ENCODE measurements at places on chromosomes 1 and 21.

DNA sequence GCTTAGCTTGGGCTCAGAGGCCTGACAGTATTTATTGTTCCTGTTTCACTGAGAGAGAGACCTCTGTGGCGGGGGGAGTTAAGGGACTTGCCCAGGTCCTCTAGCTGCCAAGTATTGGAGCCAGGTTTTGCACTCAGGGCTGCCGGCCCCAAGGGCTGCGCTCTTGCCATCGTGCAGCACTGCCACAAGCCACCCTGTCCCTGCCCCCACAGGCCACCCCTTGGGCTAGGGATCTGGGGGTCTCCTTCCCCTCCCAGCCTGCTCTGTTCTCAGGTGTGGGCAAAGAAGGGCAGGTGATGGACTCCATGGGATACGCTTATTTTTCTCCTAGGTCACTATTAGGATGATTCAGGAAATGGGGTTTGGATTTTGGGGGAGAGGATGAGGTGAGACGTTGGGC is 8.7 kb downstream of the KIAA1614 start:
- DNase-seq, result no peak

- no peak for DNase-seq
These were observed 27.8 kb downstream of the NTPCR start for GRCh38 chr1:232978091-232978634.

DNA sequence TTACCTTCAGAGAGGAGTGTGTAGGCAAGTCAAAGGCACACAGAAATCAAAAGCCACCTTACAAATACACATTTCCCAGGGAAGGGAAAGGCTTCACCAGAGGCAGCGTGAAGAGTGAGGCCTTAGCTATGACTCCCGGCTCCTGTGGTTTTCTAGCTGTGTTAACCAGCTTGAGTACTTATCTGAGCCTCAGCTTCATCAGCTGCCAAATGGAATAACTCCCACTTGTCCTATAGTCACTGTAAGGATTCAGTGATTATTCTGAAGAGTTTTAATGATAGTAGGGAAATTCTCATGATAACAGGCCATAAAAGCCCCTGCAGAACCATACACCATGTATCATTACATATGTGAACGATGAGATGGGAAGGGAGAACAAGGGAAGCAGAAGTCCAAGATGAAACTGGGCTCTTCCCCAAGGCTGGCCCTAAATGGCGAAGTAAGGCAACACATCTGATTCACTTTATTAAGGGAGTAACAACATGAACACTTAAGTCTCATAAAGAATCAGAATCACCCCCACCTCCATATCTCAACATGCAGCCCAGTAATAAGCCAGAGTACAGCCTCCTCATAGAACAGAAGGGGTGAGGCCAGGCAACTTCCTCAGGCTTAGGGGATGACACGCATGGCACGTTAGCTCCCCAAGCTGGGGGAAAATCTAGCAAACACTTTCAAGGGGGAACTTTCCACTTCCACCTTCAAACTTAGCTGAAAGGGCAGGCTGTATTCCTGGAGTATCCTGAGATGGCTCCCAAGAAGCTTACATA is 63.7 kb downstream of the SLC66A1 start:
- DNase-seq, result no peak

- DNase-seq, result no peak
These were observed 802.2 kb downstream of the KCNT2 start for GRCh38 chr1:195806060-195806459.

- DNase-seq, result no peak
These were observed 24.8 kb downstream of the CD101 start for GRCh38 chr1:117026361-117026760.

- no peak for DNase-seq
These were observed 12.5 kb upstream of the HNRNPR start for GRCh38 chr1:23356471-23357137.

DNA sequence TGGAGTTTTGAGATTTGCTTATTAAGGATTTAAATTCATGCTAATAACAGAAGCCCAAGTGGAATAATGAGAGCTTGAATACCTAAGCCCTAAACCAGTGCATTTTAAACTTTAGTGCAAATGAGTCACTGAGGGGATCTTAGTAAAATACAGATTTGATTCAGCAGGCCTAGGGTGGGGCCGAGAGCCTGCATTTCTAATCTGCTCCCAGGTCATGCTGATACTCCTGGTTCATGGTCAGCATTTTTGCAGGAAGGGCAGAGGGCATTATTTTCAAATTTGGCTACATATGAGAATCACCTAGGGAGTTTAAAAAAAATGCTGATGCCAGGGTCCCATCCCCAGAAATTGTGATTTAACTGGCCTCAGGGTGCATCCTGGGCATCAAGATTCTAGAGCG is 39.3 kb downstream of the DNTTIP2 start:
- no peak for DNase-seq

DNA sequence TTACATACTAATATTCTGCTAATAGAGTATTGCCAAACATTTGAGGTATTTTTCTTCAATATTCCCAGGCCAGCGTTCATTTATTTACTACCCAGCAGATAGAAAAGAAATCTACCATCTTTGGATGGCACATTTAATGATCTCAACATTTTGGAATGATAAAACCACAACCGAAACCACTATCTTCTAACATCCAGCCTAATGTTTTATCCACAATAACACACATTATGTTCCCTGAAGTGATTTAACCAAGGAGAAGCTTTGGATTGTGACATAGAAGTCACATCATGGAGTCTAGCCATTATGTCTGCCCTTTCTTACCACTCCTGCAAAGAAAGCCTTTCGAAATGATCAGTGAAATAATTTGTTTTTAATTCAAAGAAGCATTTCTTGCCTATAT is 497.1 kb upstream of the PLXNA2 start:
- DNase-seq, result no peak

DNA sequence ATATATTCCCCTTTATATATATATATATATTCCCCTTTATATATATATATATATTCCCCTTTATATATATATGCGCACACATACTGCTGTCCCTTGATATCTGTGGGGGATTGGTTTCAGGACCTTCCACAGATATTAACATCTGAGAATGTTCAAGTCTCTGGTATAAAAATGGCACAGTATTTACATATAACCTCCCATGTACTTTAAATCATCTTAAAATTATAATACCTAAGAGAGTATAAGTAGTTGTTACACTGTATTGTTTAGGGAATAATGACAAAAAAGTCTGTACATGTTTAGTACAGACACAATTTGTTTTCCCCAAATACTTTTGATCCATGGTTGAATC is 45.8 kb downstream of the NR5A2 start:
- no peak for DNase-seq

DNA sequence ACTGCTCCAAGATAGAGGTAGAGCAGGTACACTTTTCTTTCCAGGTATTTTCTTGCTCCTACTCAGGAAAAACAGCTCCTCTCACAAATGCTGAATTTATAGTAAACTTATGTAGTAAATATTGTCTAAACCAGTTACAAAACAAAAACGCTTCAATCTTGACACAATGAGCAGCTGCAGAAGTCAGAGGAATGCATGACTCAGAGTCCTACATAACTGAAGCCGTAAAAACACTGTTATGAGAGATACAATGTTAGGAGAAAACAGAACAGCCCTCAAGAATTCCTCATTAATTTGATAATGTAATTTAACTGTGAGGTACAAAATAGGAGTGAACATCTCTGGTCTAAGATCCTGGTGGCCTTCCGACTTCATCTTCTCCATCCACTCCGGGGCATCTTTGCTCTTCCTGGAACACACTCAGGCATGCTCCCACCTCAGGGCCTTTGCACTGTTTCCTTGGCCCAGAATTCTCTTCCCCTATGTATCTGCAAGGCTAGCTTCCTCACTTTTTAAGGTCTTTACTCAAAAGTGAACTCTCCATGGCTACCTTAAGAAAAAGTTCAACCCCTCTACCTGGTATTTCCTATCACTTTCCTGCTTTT is 138.5 kb downstream of the SLC45A1 start:
- DNase-seq, result no peak

DNA sequence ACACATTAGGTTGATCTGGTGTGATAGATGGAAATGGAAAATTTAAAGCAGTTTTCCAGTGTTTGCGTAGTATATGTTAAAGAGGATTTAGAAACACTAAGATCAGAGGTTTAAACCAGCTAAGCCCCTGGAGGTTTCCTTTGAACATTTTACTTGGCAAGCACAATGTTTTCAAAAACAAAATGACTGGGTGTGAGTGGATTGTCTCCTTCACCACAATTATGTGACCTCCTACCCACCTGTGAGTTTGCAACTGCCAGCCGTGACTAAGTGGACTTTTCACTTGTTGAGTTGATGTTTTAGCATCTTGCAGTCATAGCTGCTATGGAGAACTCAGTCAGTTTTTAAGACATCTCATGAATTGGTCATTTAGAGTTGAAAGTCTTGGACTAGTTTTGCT is 4.7 kb downstream of the CCDC190 start:
- DNase-seq, result no peak

GRCh38 chr1:231219422-231220401 is 21.3 kb upstream of the GNPAT start:
- DNase-seq, result no peak

DNA sequence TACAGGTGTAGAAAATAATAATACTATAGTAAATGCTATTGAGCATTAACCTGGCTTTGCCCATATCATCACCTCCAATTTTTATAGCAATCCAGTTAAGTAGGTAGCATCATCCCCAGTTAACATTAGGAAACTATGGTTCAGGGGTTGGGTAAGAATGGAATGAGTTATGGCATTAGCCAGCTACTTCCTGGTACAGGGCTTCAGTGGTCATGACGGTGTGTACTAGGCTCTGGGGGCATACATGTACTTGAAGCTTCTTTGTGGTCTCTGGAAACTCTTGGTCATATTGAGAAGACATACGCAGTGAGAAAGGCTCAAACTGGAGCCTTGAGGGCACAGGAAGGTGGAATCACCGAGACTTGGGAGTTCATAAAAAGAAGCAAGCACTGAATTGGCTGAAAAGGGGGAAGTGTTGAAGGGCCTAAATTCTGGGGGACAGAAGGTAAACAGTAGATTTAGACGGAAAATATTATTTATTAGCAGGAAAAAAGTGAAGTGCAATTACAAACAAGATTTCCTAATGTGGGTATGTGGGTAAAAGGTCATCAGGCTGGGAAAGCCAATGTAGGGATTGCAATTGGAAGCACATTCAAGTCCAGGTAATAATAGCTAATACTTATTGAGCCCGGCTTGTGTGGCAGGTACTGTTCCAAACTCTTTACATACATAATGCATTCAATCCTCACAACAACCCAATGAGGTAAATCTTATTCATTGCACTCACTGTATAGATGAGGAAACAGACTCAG is 114.2 kb upstream of the ATP1A1 start:
- DNase-seq, result no peak

DNA sequence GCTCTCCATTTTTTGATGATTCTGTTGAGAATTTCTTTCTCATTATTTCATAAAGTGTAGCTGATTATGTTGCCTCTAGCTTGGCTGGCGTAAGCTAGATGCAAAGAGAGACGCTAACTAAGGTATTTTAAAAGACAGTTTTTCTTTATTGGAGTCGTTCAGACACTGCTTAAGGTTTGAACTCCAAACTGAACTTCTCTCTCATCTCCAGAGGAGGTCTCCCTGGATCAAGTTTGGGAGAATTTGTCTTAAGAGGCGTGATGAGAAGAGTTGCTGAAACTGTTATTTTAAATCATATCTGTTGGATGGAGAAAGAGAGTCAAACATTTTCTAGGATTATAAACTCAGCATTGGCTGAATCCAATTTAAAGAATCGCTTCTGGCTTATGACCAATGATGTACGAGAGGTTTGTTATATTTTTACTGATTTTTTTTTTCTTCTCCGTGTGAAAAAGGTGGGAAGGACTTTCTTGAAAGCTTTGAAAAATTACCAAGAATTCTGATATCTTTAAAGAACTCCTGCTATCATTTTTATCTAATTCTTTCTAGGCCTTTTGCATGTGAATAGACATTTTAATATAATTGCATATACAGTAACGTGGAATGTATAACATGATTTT is 34.0 kb downstream of the MAP3K7CL start:
- no peak for DNase-seq
